ENCODE measurements at places on chromosomes 4 and X. TPM values are rescaled to one million over a fixed set of nuclear protein-coding genes. Genes with fewer than 3 reads are reported as not detected.

DNA sequence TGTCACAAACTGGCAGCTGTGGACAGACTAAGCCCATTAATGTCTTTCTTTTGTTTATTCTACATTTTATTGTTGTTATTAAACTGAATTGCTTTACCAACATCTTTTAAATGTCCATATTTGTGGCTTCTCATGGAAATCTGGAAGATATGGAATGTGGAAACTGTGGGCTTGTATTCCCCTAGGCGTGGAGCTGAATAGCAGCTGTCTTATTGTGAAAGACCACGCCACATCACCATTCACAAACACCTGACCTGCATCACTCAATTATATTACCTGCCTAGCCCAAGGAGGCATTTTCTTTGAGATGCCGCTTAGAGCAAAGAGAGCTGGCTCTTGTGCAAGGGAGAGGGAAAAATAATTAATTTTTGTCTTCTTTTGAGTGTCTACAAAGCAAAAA is 96.9 kb upstream of the GPRIN3 start:
- no peak for DNase-seq

DNA sequence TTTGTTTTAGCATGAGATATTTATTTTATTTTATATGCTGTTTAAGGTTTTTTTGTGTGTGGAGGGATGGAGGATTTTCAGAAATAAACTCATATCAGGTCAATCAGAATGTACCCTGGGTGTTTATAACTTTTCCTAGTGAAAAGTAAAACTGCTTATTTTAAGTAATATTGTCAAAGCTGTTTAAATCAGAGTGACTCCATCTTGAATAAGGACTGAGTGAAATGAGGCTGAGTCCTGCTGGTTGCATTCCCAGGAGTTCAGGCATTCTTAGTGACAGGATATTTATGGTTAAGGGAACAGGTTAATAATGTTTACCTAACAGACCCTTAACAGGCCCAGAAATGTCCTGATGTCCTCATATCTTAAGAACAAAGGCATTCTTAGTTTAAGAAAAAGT is 1160.9 kb upstream of the PCDH7 start:
- DNase-seq: no peak

DNA sequence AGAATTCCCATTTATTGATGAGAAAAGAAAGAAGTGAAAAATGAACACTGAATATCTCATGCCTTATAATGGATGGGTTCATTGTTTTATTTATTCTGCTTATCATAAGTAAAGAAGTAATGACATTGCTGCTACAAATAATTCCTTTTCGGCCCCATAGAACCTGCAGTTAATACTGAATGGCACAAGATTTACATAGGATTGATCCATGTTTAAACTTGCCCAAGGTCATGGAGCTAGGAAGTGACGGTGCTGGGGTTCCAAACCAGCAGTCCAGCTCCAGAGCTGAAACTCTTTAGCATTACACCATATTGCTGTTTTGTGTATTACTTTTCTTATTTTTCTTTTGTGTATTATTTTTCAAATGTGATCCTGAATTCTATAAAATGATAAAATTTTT is 30.2 kb upstream of the PRSS48 start:
- DNase-seq: no peak

DNA sequence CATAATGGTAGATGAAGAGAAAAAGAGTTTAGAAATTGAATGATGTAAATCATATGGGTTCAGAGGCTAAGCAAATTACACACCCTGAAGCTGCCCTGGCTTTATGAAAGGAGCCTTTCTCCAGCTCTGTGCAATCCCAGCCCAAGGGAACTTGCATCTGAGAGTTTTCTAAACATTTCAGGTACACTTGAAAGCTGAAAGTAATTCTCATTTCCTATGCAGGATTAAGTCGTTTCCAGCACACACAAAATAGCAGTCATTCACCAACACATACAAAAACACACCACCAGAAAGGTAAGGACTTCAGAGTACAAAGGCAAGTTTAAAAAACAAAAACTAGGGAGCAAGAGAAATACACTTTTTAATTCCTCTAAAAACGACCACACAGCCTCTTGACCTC is 1.7 kb downstream of the PDGFC start:
- DNase-seq: no peak

- DNase-seq: no peak
These were observed 382.0 kb downstream of the MAGEB5 start for GRCh38 chrX:26597981-26598380.

- DNase-seq: no peak
These were observed 97.8 kb upstream of the SPRY1 start for GRCh38 chr4:123298801-123299200.

- no peak for DNase-seq
These were observed 4.9 kb downstream of the SEPTIN11 start for GRCh38 chr4:76954489-76954888.

- DNase-seq: peak; percentile 36
These were observed 23.3 kb downstream of the BRCC3 start for GRCh38 chrX:155094468-155095061.

DNA sequence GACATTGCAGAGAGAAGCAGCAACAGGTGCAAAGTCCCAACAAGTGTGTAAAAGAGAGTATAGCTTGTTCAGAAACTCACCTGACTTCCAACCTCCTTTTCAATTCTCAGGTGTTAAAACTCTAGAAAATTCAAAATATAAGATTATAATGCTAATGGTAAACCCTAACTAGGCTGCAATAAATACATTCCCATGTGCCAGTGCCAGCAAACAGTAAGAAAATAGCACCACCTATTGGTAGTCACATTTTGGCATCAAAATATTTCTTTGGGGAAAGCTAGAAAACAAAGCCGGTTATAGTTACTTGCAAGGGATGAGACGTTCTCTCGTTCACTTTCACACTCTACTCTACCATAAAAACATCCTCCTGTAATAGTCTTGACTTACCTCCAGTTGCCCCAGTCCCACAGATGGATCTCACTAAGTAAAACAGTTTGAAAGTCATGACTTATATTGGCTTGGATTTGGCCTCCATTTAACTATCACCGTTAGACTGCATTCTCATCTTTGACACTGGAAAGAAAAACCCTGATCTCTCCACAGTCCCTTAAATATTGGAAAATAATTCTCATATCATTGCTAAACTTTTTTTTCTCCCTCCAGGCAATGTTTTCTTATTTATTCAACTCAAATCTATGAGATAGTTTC is 9.6 kb downstream of the BMP3 start:
- DNase-seq: peak; percentile 71

Gene RAB33A
- 4.9 TPM for total RNA-seq

Gene TMSB15C
- total RNA-seq: 3.9 TPM

Gene VCX3B
- total RNA-seq: not detected
